ENCODE measurements at places on chromosomes 11 and 22.

DNA sequence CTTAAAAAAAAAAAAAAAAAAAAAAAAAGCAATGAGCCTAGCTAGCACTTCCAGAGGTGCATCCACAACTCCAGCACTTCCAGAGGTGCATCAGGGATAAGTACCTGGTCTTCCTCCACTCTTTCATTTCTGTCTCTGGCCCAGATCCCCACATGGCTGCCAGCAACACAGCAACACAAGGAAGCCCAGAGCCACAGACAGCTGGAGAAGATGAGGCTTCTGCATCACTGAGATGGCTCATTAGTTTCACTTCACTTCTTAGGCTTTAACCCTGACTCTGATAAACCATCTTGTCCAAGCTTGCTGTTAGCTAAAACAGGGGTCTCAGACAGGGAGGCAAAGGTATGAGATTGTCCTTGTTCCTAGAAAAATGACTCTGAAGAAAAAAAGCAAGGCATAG, 35.6 kb downstream of the PC start:
- DNase-seq = no peak

- DNase-seq = no peak
These were observed 2034.2 kb downstream of the LRRC4C start for GRCh38 chr11:39425226-39425625.

DNA sequence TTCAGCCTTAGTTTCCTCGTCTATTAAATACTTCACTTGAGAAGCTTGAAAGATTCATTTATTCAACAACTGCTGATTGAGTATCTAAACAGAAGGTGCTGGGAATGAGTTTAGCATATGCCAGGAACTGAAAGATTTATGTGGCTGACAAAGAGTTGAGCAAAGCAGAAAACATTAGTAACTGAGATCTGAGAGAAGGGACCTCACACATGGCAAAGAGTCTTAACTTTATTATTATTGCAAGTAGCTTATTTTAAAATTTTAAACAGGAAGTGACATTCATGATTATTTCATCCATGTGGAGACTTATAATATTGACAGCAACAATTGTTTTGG, 133.6 kb downstream of the CASP12 start:
- DNase-seq = no peak

- no peak for DNase-seq
These were observed at the start of gene SERPING1 for GRCh38 chr11:57597461-57597915. Gene SERPING1 (plus strand): TSS chr11:57597685. CDS start chr11:57598271, 586 bp downstream.

GRCh38 chr11:93498161-93498560, 45.0 kb downstream of the SMCO4 start:
- DNase-seq = no peak

GRCh38 chr11:101126551-101127196, 2.9 kb downstream of the PGR start:
- no peak for DNase-seq

DNA sequence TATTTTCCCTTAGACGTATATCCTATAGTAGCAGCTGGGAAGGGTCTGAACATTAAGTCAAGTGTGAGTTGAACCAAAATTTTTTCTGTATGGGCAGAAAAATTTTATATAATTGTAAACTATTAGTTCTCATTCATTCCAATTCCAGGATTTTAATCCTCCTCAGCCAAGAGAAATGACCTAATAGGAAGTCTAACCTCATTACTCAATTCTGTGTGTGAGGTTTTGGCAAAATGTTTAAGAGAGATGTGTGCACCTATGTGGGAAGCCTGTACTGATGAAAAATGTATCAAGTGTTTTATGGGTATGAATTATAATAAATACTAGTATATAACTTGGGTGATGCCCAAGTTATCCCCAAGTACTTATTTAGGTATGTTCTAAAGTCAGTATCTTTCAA, 311.6 kb upstream of the PITPNB start:
- no peak for DNase-seq

GRCh38 chr11:35031346-35031745, 107.6 kb upstream of the CD44 start:
- no peak for DNase-seq

DNA sequence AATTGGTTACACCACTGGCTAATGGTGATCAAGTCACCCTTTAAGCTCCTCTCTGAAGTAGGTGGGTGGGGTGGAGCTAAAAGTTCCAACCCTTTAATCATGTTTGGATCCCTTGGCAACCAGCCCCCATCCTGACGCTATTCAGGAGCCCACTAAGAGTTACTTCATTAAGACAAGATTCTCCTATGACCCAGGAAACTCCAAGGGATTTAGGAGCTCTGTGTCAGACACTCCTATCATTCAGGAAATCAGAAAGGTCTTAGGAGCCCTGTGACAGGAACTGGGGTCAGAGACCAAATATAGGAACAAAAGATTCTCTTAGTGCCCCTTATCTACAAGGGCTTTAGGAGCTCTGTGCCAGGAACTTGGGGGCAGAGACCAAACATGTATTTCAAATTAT, 141.3 kb downstream of the ATG16L2 start:
- DNase-seq = no peak

GRCh38 chr11:10407055-10407454, 48.0 kb upstream of the AMPD3 start:
- DNase-seq = no peak

- no peak for DNase-seq
These were observed 73.5 kb downstream of the TIMP3 start for GRCh38 chr22:32874976-32875375.

- no peak for DNase-seq
These were observed 40.0 kb upstream of the TCF20 start for GRCh38 chr22:42310291-42311015.

- DNase-seq = no peak
These were observed 5.7 kb upstream of the PRDM10 start for GRCh38 chr11:130008326-130008725.

DNA sequence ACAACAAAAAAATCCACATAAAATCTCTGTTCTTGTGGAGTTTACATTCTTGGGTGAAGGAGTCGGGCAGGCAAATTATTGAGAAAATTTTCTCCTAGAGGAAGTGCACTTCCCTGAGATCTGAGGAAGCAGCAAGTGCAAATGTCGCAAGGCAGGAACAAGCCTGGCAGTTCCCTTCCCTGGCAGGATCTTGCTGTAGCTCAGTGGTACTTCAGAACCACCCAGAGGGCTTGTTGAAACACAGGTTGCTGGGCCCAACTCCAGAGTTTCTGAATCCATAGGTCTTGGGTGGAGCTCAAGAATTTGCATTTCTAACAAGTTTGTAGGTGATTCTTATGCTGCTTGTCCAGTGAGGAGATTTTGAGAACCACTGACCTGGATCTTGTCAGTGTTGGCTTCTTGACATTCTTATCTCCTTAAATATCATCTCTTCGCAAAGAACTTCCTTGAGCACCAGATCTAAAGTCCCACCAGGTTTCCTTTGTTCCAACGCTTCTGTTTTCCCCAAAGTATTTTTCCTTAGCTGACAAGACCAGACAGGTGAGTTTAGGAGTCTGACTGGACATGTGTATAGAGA, 9.6 kb downstream of the QSER1 start:
- no peak for DNase-seq

DNA sequence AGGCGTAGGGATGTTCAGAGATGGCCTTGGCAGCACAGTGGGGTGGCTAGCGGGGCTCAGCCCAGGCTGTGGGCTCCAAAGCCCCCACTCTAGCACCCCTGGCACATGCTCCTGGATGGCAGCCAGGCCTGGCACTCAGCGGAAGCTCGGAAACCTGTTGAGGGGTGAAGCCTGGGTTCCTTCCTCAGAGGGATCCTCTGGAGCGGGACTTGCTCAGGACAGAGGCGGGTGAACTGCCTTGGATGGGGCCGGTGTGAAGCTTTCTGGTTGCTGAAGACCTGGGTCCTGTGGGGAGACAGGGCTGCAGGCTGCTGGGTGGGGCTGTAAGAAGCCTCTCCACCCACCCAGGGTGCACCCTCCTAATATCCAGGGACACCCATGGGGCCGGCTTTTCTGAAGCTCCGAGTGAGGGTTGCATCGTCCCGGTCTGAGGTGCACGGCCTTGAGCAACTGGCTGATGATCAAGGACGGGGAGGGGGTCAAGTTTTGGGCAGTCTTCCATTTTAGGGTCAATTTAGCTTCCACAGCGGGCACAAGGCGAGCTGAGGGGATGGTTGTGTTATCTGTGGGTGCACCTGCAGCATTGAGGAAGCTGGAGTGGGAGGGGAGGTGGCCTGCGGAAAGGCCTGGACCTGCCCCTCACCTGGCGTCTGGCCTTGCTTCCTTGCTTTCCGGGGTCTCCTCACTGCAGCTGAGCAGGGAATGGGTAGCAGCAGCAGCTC, 5.2 kb downstream of the MRGPRE start:
- DNase-seq = no peak

DNA sequence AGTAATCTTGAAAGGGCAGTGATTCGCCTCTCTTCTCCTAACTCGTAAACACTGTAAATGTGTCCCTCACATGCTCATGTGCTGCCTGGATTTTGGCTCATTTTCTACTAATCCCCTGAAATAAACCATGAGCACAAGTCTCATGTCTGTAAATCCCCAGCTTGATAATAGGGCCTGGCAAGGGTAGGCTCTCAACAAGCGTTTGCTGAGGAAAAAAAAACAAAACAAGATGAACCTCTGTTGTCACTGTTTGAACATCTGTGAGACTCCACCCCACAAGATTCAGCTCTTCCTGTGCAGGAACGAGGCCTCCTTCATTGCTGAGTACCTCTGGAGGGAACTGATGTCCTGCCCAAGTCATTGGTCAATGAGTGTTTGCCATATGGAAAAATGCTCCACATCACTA, 4.5 kb upstream of the CYB5R2 start:
- DNase-seq = no peak

- no peak for DNase-seq
These were observed 56.1 kb upstream of the CDON start for GRCh38 chr11:126118806-126119205.

GRCh38 chr22:31616315-31616980, 45.6 kb downstream of the PISD start:
- DNase-seq = no peak

- no peak for DNase-seq
These were observed 51.1 kb downstream of the CLMP start for GRCh38 chr11:123143921-123144320.

DNA sequence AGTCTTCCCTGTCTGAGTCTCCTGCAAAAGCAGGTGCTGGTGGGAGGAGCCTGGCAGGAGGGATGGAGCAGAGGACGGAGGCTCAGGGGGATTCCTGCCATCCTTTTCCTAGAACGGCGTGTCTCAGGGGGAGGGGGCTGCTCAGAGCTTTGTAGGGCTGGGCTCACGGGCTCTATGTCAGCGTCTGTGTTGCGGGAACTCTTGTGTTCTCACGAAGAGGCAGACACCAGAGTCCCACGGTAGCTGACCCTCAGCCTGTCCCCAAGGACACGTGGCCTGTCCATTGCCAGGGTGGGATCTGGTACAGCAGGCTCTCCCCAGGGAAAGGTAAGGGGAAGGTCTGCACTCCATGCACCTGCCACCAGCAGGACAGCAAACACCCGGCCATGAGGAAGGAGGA, 1505.2 kb downstream of the TBC1D22A start:
- DNase-seq = no peak

DNA sequence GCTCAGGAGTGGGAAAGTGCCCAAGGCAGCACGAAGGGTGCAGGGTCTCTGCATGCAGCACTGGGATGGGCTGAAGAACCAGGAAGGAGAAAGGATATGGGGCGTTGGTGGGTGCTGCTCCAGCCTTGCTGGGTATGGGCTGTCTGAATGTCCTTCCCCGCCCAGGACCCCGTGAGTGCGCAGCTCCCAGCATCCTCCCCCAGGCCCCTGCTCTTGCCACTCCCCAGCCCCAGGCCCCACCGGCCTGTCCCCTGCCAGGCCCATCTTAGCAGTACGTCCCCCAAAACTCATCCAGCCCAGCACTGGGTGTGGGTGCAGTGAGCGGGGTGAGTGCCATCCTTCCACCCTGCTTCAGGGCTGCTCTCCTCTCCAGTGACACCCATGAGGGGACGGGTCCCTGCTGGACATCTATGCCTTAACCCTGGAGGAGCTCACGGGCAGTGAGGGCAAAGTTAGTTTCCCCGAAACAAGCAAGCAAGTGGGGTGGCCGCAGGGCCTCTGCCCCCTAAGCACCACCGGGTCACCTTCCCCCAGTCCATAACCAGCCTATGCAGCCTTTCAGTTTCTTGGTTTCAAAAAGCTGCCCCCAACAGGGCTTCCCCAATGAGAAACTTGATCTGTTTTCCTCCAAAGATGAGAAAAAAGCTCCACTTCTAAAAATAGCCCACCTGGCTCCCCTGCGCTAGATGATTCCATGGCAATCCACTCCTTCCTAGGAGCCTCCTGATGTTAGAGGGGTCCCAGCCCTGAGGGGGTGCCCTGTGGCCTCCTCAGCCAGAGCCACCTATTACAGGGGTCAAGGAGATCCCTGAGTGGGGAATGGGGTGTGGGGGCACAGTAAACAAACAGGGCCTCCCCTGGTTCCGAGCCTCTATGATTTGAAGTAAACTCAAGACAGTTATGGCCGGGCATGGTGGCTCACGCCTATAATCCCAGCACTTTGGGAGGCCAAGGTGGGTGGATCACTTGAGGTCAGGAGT, 103.8 kb downstream of the MORC2 start:
- no peak for DNase-seq

- no peak for DNase-seq
These were observed 612.8 kb downstream of the INSC start for GRCh38 chr11:15727520-15727914.

- DNase-seq = no peak
These were observed 8.4 kb downstream of the SLC25A45 start for GRCh38 chr11:65373839-65374580.

DNA sequence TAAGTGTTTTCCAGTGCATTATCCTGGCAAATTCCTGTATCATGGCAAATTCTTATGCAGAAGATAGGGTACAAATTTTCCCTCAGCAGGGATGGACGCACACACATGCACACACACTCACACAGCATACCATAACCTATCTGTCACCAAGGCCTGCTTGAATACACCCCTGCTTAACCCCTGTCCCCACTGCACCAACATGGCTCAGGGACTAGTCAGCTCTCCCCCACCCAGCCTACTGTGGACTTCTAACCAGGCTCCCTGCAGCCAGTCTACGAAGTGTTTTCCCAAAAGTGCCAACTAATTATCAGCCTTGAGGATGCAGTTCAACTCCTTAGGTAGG, 63.1 kb downstream of the RAB30 start:
- DNase-seq = no peak

- DNase-seq = no peak
These were observed 5.1 kb upstream of the SCARF2 start for GRCh38 chr22:20442485-20443284.

DNA sequence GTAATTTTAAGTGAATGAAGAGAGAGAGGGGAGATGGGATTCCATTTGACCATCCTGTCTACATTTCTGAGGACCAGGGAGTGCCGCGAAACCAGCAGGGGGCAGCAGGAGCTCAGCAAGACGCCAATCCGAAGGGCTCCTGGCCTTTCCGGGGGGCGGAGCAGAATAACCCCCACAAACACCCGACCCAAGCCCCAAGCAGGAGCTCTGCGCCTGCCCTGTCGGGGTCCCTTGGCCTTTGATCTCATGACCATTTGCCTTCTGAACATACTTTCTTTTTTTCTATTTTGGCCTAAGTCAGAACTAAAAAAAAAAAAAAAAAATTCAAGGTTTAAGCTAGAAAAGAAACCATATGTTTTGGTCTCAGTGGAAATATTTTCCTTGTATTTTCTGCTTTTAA, 21.9 kb upstream of the SCN2B start:
- DNase-seq = peak; percentile 62

- no peak for DNase-seq
These were observed 9.0 kb downstream of the TRIM44 start for GRCh38 chr11:35671396-35672127.

GRCh38 chr11:45881708-45882368, 3.6 kb upstream of the MAPK8IP1 start:
- DNase-seq = no peak

All from KG1 (cell line).